Eye (tissue), 1 donor: ENCODE measurements at places on chromosomes 4 and X.

- no peak for DNase-seq
Observed at GRCh38 chrX:29561417-29561816, 653.9 kb upstream of the MAGEB2 start.

GRCh38 chr4:83910693-83911092 lies 374.8 kb downstream of the GPAT3 start:
- no peak for DNase-seq

- DNase-seq, result no peak
Observed at GRCh38 chr4:116702949-116703348, 382.4 kb downstream of the TRAM1L1 start.

GRCh38 chrX:118595501-118596042 lies 100.0 kb downstream of the DOCK11 start:
- peak; percentile 17 for DNase-seq

GRCh38 chr4:156778606-156779005 lies 193.0 kb downstream of the PDGFC start:
- no peak for DNase-seq

DNA sequence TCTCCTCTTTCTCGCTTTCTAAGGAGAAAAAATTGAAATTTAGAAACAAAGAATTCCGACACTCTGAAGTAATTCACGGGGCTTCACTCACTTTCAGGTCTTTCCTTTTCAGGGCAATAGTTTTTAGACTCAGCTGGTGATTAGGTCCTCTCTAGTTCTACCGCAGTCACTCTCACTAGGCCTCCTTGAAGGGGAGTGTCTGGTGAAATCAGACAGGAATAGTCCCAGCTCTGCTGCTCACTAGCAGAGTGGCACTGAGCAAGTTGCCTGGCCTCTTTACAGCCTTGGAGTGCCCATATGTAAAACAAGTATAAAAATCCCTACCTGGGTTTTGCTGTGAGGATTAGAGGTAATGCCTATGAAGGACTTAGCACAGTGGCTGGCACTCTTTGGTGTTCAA lies 64.1 kb downstream of the NEUROG2 start:
- DNase-seq, result no peak

- DNase-seq, result no peak
Observed at GRCh38 chr4:163085085-163085484, 81.6 kb downstream of the NAF1 start.

DNA sequence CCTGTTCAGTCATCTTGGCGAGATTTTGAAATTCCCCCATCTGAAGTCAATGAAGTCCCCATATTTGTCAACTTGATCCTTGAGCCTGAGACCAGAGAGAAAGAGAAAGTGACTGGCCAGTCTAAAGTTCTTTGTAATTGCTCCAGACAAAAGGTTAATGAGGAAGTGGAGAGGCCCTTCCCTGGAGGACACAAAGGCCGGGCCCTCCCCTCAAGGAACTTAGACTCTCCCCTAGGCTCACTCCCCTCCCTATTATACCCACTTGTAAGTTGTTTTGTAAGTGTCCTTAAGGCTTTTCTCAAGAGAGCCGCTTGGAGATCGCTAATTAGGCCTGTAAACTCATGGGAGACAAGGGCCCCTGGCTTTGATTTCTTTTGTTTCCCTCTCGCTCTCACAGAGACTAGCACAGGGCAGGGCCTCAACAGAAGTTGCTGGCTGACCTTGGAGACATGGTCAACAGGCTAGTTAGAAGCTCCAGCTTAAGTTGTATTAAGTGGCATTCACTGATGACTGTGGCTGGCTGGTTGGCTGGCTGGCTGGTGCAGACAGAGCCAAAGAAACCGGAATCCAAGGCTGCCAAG lies 20.3 kb upstream of the GPC4 start:
- DNase-seq, result no peak

- no peak for DNase-seq
Observed at GRCh38 chr4:101009471-101009870, 337.9 kb downstream of the PPP3CA start.

GRCh38 chrX:40244980-40245379 lies 147.2 kb upstream of the BCOR start:
- DNase-seq, result peak; percentile 27

DNA sequence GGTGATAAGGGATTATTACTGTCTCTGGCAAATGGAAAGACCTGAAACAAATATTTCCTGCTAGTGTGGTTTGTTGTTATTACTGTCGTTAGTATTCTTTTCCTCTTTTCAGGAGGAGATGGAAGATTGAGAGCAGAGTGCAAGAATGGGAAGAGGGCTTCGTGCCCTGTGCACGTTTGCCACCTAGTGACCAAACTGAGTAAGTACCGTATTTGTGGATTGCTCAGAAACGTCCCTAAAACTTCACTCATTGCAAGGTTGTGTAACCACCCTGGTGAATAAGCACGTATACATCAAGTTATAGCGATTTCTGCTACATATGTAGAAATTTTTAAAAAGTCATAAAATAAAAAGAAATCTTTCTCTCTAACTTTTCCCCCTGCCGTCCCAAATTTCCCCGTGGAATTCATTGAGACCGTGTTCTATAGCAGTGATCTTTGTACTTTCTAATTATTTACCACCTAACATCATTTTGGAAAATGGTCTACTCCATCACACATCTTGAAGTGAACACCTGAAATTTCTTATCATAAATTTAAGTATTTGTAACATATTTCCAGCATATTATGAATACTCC lies 24.3 kb downstream of the LINC00632 start:
- peak; percentile 63 for DNase-seq

- DNase-seq, result peak; percentile 29
Observed at GRCh38 chrX:32155044-32155638, 1056.2 kb downstream of the DMD start.

DNA sequence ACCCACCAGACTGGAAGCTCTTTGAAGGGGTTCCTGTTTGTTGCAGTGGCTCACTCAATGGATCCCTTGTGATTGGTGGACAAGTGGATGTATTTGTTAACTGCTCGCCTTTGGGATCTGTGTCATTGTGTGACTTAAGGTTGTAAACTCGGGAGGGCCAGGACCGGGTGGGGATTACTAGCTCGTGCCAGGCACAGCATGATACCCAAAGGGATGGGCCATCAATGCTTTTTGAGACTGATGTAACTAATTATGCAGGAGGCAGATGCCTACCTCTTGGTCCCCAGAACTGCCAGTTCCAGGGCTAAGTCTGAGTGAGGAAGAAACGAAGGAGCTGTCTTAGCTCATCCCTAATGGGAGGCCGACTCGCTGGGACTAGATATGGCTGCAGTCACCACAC lies 27.7 kb downstream of the UTP14A start:
- no peak for DNase-seq

DNA sequence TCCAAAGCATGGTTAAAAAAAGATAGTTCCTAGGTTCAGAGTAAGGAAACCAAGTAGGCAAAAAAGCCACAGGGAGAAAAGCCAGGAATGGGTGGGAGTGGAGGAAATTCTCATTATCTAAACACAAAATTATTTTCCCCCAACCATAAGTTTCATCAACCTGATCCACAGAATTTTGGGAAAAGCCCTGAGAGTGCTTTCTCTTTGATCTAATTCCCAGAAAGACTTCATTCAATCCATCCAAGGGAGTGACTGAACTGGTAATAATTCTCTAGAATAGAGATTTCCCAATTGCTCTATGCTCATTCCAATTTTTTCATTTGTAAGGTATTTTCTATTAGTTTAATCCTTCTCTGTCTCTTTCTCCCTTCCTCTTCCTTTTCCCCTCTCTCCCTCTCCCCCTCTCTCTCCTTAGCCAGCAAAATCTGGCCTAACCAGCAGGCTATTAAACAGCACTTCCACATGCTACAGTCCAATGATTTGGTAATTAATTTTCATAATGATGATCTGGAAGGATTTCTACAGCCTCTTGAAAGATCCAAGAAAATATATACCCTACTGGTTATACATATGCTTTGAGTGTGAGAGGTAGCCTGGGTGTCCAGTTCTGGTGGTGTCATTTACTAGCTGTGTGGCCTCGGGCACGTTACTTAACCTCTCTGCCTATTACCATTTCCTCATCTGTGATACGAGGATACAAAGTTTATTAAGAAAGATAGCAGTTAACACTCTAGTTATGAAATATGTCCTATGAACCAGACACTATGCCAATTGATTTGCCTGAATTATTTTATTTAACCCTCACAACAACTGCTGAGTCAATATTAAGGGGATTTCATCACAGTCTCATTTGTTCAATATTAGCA lies 251.5 kb upstream of the RASGEF1B start:
- no peak for DNase-seq

DNA sequence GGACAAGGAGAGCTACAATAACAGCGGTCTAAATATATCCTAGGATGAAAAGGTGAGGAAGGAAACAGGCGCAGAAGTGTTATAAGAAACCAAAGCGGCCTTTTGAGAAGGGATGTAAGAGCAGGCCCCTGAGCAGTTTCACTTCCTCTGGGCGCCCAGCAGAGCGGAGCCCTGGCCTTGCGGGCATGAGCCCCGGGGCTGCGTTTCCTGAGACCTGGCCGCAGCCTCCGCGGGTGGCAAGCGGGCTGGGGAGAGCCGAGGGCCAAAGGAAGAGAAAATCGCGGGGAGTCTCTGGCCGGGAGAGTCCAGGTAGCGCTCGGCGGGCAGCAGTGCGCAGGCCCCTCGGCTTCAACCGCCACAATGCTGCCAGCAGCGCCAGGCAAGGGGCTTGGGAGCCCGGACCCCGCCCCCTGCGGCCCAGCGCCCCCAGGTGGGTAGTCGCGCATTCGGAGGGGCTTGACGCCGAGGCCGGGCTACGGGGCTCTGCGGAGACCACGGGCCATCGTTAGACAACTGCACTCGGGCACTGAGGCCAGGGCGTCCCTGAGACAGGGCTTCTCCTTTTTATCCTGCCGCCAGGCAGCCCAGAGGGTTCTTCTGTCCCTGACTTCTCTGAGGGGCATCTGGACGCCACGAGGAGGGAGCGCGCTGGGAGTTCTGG lies at the start of gene BANK1:
Gene BANK1, plus strand, starts transcription at position 210 of the 661 bp plus-strand sequence. Its CDS starts 151 bp downstream, at position 361.
- peak; percentile 79 for DNase-seq

- DNase-seq, result no peak
Observed at GRCh38 chr4:23654791-23655190, 235.1 kb downstream of the PPARGC1A start.
